ENCODE measurements at places on chromosomes 4 and X.

GRCh38 chr4:7510538-7510937 is 75.8 kb upstream of the PSAPL1 start:
- DNase-seq = no peak

- no peak for DNase-seq
Observed at GRCh38 chr4:127936974-127937373, 28.0 kb downstream of the MFSD8 start.

GRCh38 chrX:17878028-17878670 is 17.1 kb upstream of the RAI2 start:
- DNase-seq = no peak

- DNase-seq = no peak
Observed at GRCh38 chr4:53189011-53189410, 176.8 kb downstream of the SCFD2 start.

DNA sequence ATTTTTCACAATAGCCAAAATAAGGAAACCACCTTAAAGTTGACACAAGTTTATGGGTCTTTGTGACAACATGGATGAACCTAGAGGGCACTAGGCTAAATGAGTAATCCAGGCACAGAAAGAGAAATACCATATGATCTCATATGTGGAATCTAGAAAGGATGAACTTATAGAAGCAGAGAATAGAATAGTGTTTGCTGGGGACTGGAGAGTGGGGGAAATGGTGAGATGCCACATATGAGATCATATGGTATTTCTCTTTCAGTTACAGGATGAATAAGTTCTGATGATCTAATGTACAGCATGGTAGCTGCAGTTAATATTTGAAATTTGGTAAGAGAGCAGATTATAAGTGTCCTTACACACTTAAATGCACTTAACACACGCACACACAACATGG is 35.9 kb downstream of the F8A2 start:
- no peak for DNase-seq

DNA sequence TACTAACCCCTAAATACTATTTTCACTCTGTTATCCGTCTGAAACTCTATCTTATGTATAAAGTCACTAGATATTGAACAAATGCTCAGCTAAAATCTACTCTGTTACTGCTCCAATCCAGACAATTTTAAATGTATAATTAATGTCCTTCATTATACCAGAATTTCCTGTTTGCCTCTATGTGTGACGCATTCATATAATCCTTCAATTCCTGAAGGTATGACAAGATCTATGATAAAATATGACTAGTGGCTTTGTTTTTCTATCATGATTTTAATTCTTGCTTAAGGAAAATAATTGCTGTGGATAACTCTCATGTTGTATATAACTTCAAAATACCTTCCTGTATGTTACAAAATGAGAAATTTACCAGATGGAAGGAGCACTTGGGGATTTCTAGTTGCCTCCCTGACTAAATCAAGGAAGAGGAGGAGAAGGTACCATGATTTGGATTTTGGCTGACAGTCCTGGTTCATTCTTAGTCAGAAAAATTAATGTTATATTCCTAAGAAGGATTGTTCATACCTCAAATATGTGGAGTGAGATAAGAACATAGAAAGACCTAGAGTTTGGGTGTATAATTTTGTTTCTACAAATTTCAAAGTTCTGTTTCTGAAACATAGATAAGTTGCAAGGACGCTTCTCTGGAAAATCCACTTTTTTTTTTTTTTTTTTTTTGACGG is 4.9 kb downstream of the CXCL6 start:
- DNase-seq = no peak
